ENCODE measurements at places on chromosomes 12 and 14.

- DNase-seq = no peak
These were observed 55.8 kb downstream of the GALNT4 start for GRCh38 chr12:89468648-89469326.

DNA sequence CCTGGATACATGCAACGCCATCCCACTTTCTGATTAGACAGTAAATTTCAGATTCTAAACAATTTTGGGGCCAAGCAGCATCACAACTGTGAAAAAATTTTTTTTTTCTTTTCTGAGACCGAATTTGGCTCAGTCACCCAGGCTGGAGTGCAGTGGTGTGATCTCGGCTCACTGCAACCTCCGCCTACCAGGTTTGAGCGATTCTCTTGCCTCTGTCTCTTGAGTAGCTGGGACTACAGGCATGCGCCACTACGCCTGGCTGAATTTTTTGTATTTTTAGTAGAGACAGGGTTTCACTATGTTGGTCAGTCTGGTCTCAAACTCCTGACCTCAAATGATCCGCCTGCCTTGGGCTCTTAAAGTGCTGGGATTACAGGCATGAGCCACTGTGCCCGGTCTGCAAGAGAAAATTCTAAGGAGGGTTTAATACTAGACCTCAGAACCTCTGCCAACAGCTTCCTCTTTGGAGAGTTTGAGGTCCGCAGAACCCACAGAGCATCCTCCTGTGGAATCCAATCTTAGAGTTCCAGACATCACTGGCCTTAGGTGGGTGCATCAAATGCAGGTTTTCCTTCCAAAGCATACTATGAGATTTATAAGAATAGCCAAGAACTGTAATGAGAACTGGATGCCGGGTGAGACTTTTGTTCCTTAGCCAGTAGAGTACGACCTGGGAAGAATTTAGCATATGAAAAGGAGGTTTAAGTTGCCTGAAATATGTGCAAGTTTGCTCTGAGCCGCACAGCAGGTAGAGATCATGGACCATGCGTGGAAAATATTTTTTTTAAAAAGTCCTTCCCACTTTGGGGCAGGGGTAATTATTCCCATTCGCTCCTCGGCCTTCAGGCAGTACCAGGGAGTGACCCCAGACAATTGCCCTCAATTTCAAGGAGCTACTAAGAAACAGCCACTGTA is 7.8 kb upstream of the PHC1 start:
- DNase-seq = no peak

DNA sequence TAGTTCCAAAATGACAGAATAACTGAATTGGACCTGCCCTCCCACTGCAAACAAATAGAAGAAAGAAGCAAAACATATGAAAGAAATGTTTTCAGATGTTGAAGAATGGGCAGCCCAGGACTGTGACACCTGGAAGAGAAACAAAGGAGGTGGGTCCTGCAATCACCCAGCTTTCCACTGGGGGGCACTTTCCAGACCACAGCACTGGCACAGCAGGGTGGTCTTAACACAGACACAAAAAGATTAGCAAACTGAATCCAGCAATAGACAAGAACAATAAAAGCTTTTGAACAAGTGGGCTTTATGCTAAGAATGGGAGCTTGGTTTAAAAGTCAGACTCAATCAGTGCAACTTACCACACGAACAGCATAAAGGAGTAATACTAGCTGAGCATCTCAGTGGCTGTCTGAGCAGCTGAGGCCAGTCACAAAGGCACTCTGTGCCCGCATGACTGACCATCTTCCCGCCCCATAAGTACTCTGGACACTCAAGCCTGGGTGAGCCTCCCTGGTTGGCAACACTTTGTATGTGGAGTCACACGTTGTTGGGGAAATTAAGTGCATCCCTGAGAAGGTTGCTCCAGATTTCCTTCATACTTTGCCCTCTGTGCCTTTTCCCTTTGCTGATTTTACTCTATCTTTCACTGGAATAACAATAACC is 27.7 kb downstream of the JKAMP start:
- no peak for DNase-seq

- no peak for DNase-seq
These were observed 703 bp downstream of the ASCL4 start for GRCh38 chr12:107775093-107775721.

DNA sequence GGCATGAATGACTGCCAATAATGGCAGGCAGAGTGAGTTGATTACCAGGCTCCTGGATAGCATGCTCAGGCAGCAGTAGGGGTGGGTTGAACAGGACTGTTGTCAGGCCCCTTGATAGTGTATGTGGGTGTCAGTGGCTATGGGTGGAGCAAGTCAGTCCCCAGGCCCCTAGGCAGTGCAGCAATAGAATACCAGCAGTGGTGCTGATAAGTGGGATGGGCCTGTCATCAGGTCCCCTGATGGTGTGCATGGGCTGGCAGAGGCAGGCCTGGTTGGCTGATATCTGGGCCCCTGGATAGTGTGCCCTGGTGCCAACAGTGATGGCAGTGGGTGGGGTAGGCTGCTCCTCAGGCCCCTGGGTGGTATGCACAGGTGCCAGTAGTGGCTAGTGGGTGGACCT is 32.4 kb downstream of the SMCO2 start:
- DNase-seq = no peak

DNA sequence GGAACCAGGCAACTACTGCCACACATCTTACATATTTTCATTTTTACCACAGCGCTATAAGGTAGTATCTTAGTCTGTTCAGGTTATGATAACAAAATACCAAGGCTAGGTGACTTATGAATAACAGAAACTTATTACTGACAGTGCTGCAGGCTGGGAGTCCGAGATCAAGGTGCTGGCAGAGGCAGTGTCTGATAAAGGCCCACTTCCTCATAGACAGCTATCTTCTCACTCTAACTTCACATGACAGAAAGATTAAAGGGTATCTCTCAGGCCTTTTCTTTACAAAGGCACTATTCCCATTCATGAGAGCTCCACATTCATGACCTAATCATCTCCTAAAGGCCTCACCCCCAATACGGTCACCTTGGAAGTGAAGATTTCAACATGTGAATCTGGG is 59.8 kb upstream of the MDM1 start:
- no peak for DNase-seq

DNA sequence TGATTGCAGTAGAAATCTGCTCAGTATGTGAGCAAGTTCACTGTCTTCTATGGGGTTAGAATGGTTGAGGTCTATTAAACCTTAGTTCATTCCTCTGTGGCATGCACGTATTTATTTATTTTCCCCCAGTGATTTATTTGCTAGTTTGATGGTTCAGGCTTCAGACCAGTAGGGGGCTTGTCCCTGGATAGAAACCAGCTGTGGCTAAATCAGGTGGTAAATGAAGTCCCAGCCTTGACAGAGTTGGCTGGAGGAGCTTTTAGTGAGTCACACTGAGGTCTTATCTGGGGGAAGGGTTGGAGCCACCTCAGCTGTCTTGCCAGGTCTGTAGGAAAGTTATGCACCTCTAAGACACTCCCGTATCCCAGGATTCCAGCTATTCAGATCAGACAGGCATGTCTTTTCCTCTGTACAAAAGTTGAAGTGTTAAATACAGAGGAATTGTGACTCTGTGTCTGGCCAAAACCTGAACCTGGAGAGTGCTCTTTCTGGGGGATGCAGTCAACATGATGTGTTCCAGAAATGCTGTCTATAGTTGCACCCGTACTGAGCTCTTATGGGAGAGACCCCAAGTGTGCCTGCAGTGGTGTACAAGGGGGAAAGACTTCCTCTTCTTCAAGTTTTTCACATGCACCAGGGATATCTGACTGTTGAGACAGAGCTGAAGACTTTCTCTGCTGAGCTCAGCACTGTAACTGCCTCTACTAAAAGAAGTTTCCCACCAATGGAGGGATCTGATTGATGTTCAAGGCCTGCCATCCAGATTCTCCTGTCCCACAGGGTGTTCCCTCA is 1322.1 kb downstream of the TMEM121 start:
- no peak for DNase-seq

DNA sequence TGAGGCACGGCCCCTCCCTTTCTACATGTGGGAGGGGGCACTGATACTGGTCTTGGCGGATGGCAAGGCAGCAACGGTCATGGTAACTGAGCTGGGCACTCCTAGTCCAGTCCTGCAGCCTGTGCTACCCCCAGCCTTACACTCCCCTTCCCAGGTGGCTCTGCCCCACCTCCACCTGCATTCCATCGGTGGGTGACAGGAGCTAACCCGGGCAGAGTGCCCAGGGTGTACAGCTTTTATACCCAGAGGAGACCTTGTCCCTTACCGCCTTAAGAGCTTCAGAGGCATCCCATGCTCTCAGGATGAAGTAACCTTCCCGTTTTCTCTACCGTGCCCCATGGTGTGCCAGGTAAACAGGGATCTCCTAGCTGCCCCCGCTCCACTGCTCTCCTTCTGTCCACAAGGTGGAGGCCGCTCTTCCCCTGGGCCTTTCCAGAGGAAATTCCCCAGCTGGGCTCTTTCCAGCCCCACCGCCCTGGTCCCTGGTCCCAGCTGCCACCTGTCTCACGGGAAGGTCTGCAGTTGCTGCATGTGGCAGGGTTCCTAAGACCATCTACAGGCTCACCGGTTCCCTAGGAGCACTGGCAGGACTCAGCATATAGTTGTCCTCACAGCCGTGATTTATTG is 20.5 kb downstream of the BRI3BP start:
- DNase-seq = no peak

- peak; percentile 62 for DNase-seq
These were observed 2.0 kb downstream of the MAP4K5 start for GRCh38 chr14:50530358-50530757.

DNA sequence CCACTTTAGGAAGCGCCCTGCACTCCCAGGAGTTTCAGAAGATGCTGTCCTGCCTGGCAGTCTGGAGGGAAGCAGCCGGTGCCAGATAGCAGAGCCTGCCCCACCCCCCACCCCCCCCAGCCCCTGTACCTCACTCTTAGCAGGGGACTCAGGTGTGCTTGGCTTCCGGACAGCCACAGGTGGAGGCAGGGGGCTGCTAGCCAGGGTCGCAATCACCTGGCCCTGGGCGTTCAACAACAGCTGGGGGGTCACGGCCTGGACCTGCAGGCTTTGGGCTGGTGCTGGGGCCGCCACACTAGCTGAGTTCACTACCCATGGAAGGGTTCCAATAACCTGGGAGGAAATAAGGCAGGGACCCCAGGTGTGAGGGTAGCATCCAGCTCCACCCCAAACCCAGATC is 22.0 kb downstream of the POU6F1 start:
- no peak for DNase-seq

GRCh38 chr12:29167988-29168387 is 18.9 kb downstream of the FAR2 start:
- DNase-seq = no peak

GRCh38 chr14:94021001-94021400 is 5.1 kb upstream of the OTUB2 start:
- peak; percentile 53 for DNase-seq

DNA sequence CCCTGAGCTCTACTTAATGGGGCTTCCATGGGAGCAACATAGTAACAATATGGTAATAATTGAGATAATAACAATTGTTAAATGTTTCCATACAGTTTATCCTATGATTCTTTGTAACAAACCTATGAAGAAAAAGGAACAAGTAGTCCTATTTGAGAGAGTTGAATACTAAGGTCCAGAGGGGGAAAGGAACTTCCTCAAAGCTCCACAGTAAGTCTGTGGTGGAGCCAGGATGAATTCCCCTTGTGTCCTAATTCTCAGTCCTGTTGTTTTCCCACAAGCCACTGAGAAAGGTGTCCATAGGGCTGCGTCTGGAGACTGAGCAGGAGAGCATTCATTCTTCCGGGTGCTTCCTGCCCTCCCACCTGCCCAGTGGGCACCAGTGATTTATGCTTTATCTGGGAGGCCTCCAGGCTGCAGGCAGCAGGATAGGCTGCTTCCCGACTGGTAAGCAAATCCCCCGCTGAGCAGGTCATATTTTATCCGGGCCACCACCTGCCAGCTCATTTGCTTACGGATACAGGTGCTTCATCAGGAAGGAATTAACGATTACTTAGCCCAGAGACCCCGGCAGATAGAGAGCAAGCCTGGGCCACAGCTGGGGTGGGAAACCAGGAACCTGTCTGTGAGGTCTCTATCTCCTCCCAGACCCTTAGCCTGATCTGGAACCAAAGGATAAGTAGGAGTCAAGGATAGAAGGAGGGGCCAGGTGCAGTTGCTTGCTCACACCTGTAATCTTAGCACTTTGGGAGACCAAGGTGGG is 33.9 kb upstream of the FAM222A start:
- DNase-seq = no peak

GRCh38 chr14:52006361-52006760 is 17.0 kb downstream of the RTRAF start:
- no peak for DNase-seq

DNA sequence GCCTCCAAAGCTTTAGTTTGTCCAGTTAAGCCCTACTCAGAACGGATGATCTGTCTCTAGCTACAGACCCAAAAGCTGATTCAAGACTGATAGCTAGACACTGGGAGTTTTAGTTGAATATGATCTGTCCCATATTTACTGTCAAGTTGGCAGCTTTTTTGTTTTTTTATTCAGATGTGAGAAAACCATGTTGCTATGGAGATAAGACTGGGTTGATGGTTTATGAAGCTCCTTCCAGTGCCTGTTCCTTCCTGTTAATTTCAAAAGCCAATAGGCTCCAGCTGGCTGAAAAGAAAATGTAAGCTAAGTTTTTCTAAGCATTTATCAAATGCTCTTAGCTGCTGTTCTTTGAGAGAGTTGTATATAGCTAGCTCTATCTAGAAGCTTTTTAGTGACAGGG is 4.7 kb downstream of the DYNLL1 start:
- DNase-seq = no peak

DNA sequence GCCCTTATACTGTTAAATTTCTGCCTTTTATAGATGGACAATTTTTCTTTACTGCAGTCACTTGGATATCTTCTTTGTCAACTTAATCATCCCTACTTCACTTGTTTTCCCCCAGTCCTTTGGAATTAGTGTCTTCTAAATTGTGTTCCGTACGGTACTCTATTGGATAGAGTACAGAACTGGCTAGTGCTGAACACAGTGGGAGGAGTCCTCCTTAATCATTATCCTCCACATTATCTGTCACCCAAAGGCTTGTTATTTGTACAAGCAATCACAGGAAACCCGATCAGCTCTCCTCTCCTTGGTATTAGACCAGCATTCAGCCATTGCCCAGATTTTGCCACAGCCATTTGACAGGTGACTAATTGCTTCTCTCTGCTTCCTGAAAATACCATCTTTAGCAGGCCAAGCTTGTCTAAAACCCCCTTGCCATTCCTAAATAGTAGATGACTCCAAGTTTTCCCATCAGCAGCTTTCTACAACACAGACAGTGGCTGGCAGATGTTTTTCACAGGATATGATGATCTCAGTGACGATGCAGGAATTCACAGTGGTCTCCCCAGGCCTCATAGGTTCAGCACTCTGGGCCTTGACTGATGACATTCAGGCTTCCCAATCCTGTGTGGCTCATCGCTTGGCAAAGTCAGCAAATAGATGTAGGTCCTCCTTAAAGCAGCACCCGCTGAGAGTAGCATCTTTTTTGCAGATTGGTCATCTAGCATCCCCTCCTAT is 216.0 kb upstream of the RGS6 start:
- peak; percentile 88 for DNase-seq

Data from astrocyte (in vitro differentiated cells and primary cell).